ENCODE measurements at places on chromosomes 13 and 19.

GRCh38 chr13:41306271-41307145 lies 4.6 kb upstream of the NAA16 start:
- DNase-seq: no peak

- DNase-seq: no peak
Observed at GRCh38 chr13:23740002-23740401, 149.2 kb downstream of the MIPEP start.

DNA sequence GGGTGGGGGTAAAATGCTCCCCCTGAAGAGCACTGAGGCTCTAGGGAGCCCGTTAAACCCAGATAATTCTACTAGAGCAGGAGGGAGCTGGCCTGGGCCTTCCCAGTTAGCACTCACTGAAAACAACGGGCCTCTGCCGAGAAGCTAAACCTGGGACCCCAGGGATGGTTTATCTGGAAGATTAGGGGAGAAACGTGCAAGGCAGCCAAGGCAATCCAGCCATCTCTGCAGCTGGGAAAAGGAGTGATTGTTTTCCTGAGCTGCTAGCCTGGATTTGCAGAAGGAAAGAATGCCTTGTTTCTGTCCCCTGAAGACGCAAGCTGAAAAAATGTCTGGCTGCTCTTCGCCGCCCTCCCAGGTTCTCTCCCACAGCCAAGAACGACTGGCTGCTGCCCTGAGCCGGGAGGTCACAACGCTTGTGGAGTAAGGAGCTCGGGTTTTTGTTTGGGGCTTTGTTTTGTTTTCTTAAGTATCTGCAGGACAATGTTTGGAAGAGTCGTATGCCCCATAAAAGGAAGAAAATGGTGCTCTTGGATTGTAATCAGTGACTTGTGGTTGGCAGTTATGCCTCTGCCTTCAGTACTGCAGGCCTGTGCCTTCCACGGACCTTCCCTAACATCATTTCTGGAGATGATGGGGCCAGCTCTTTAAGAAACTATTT lies 31.5 kb downstream of the COL4A2 start:
- peak; percentile 61 for DNase-seq

- DNase-seq: no peak
Observed at GRCh38 chr13:44934724-44935123, 54.5 kb downstream of the NUFIP1 start.

- DNase-seq: peak; percentile 33
Observed at GRCh38 chr13:95207769-95208366, 93.4 kb downstream of the ABCC4 start.

- no peak for DNase-seq
Observed at GRCh38 chr13:97341135-97341534, 92.8 kb upstream of the RAP2A start.

GRCh38 chr13:26883613-26884257 lies 123.1 kb upstream of the GPR12 start:
- no peak for DNase-seq

DNA sequence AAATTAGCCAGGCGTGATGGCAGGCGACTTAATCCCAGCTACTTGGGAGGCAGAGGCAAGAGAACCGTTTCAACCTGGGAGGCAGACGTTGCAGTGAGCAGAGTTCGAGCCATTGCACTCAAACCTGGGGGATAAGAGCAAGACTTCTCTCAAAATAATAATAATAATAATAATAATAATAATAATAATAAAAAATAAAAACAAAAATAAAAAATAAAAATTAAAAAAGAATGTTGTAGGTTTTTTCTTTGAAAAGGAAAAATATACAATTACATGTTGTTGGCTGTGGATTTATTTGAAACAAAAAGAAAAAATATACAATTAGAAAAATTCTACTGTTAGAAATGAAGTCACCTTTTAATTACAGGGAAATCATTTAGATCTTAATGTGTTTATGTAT lies 11.5 kb upstream of the PRODH2 start:
- DNase-seq: no peak

- no peak for DNase-seq
Observed at GRCh38 chr13:50319635-50320255, 304.5 kb downstream of the KCNRG start.

GRCh38 chr19:28881616-28882015 lies 331.3 kb downstream of the UQCRFS1 start:
- no peak for DNase-seq

DNA sequence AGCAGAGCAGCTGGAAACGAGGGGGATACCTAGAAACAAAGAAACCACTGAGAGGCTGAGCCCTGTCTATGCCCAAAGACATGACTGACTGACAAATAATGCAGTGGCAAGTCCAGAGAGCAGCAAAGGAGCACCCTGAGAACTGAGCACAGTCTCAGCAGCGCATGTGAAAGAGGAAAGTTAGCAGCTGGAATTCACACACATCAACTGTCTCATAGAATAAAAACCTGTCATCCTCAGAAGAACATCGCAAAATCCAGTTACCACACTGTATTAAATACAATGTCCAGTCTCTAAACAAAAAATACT lies 24.1 kb upstream of the DLEU7 start:
- no peak for DNase-seq

DNA sequence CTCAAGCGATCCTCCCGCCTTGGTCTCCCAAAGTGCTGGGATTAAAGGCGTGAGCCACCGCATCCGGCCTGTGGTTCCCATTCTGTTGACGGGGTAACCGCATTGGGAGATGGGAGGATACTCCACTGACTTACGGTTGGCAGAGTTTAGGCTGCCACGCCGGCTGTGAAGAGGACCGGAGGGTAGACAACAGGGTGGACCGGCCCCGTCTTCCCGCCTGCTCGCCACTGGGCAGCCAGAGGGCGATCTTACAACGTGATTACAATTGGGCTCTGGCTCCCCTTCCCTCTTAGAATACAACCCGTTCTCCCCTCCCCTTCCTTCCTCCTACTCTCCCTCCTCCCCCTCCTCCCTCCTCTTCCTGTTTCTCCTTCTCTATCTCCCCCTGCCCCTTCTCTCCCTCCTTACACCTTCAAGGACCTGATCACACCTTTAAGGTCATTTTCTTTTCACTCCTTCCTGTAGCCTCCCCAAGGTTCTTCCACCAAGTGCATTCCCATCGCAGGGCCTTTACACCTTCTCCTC lies 957 bp upstream of the CCDC194 start:
- no peak for DNase-seq

- peak; percentile 17 for DNase-seq
Observed at GRCh38 chr13:79541426-79542049, 60.6 kb downstream of the NDFIP2 start.

GRCh38 chr13:111278258-111278657 lies 42.2 kb upstream of the TEX29 start:
- DNase-seq: no peak

DNA sequence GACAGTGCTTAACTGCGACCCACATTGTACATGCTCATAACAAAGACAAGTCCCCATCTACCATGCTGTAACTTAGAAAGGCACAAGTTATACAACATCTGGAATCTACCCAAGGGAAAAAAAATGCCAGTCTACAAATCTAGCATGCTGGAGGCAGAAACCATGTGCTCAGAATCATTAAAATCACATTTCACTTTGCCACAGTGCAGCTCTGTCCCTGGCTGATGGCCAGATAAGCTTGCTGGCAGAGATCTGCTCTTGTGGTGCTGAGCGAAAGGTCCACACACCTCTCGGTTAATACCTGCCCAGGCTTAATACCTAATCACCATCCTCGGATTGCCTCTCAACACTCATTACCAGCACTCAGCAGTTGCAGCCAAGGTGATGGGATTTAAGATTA lies 74.1 kb upstream of the UQCRFS1 start:
- DNase-seq: no peak

- DNase-seq: peak; percentile 16
Observed at GRCh38 chr13:103130681-103131210, 64.5 kb upstream of the SLC10A2 start.

- no peak for DNase-seq
Observed at GRCh38 chr19:49749055-49749716, 13.9 kb downstream of the TSKS start.

DNA sequence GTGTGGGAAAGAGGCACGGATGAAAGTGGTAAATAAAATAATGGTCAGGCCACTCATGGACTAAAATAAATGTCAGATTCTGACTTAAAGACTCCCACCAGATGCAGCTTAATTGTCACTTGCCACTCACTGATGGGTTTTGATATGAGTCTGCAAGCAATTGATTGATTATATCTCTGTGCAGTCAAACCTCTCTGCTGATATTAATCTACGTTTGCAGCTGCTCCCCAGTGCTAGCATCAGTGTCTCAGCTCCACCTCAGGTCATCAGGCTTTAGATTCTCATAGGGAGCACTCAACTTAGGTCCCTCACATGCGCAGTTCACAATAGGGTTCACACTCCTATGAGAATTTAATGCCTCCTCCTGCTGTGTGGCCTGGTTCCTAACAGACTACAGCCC lies 195.3 kb downstream of the B3GLCT start:
- DNase-seq: no peak

DNA sequence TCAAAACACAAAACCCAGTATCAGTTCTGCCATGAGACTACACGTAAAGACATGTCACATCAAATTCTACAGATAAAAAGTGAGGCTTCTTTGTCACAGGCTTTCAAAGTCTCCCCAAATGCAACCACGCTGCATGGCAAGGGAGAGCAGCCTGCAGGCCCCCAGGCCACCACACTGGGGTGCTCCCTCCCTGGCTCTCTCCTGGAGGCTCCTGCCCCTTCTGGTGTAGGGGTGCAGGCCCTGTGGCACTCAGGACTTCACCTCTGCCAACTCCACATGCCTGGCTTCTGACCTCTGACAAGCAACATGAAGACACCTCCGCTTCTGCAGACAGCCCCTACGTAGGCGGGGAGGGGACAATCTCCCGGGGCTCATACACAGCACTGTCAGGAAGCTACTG lies 14.3 kb downstream of the AKAP8 start:
- DNase-seq: no peak

- DNase-seq: no peak
Observed at GRCh38 chr19:33503433-33504057, 18.0 kb downstream of the PEPD start.

GRCh38 chr19:5289060-5289990 lies 51.3 kb downstream of the PTPRS start:
- DNase-seq: no peak

DNA sequence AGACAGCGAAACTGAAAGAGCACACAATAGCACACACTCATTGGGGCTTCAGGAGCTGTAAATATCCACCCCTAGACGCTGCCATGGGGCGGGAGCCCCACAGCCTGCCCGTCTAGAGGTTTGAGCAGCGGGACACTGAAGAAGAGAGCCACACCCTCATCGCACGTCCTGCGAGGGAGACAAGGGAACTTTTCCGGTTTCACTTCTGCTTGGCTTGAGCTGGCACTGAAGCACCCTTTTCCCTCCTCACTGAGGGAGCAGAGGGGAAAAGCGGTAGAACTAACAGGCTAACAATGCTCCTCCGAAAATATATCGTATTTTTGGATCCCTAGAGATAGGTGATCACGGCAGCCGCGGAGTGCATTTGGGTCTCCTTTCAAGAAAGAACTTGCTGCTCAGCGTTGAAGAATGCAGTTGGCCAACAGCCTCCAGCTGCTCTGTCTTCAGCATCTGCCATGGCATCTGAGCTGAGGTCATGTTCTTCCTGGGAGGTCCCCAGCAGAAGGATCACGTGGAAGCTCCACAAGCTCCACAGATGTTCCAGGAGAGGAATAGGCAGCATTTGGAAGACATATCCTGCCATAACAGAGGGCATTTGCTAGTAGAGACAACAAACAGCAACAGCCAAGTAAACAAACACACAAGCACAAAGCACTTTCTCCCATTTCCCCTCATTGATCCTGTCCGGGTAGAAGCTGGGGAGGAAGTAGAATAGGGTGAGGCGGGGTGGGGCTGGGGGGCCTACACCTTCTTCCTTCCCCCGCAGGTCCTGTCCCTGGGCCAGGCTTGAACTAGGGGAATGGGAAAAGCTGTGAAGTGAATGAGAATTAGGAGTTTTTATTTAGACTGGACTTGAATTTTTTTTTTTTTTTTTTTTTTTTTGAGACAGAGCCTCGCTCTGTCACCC lies 44.8 kb upstream of the ALOX5AP start:
- DNase-seq: no peak

DNA sequence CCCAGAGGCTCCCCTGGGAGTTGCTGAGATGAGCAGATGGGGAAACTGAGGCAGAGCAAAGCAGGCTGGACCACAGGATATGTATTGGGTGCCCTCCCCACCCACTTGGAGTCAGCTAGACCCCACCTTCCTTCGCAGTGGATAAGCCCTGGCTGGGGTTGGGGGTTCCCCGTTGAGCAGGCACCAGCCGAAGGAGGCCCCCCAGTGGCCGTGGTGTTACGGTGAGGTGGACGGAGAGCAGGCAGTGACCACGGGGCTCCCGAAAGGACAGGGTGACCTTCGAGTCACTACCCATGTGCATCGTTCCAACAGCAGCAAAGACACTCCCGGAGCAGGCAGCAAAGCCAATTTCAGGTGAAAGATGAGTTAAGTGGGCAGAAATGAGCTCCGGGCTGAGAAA lies 62.4 kb upstream of the ADGRE5 start:
- no peak for DNase-seq

- no peak for DNase-seq
Observed at GRCh38 chr19:16367261-16367683, 42.6 kb downstream of the KLF2 start.

DNA sequence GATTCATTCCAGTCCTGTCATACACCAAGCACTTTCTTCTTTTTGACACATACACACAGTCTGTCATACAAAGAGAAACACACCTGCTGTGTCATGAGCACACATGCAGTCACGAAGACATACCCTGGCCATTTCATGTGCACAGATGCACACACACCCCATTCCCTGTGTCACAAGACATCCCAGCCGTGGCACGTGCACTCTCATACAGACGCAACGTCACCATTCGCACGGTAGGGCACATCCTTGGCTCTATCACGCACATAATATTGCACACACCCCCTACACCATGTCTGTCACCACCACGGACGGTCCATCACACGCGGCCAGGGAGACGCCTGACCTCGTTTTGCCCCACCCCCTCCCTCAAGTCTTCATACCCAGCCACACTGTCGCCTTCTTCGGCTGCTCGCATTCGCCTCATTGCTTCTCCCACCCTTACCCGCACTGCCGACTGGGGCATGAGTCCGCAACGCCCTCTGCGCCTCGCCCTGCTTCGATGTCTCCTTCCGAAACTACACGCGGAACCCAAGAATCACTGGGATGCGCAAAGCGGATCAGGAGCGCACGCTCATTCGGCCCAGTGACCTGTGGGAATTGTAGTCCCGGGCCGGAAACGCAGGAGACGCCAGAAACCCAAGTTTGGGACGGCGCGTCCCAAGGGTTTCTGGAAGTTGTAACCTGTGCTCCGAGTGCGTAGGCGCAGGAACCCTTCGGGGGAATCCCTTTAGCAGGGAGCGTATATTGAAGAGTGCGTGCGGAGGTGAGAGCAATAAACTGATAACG lies 6.8 kb upstream of the ZNF283 start:
- no peak for DNase-seq

DNA sequence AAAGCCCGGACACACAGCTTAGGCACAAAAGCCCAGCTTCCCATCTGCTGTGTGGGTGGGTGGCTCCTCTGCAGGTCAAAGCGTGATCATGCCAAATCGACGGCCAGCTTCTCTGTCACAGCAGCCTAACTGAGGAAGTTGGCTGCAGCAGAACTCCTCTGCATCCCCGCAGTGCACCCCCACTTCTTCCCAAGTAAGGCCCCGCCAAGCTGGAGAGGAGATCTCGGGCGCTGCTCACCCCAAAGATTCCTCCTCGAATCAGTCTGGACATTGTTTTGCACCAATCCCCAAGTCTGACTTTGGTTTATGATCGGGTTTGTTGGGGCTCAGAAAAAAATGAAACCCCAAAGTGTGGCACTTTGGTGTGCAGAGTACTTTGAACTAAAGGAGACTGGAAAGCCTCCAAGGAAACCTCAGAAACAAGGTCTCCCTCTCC lies 19.7 kb upstream of the CPB2 start:
- no peak for DNase-seq
